ENCODE measurements at places on chromosomes 12 and 14.

DNA sequence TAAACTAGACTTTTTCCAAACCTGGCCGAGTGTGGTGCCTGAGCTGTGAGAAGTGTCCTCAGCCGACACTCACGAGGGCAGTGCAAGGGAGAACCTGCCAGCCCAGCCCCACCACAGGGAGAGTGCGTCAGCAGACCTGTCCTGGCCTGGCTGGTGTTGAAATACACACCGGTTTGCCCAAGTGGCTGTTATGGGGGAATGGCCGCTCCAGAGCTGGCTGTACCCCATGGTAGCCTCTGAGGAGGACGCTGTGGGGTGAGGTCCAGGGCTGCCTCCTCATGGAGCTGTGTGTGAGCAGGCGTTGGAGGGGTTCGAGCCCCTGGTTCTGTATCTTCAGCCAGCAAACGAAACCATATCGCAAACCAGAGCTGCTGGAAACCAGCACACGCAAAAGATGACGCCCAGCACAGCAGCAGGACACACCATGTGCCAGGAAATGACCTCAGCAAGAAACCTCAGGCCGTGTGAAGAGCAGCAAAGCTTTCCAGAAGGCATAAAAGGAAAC, 9.4 kb downstream of the ANKRD9 start:
- 0 out of 2 replicates have a peak, but pooled peaks cover 2% of the 10 kb centered on the region for H3K36me3 ChIP-seq
- no peak overlapping the region for H3K27ac ChIP-seq
- no peak for DNase-seq
- no peaks in the 10 kb centered on the region for H3K27me3 ChIP-seq
- no peak overlapping the region for H3K4me3 ChIP-seq

GRCh38 chr14:66511849-66512248, 3.9 kb downstream of the GPHN start:
- H3K4me3 ChIP-seq = no peak overlapping the region
- peaks cover 9% of the 10 kb centered on the region for H3K4me1 ChIP-seq
- DNase-seq = no peak
- H3K36me3 ChIP-seq = no peaks in the 10 kb centered on the region
- H3K27ac ChIP-seq = no peak overlapping the region

DNA sequence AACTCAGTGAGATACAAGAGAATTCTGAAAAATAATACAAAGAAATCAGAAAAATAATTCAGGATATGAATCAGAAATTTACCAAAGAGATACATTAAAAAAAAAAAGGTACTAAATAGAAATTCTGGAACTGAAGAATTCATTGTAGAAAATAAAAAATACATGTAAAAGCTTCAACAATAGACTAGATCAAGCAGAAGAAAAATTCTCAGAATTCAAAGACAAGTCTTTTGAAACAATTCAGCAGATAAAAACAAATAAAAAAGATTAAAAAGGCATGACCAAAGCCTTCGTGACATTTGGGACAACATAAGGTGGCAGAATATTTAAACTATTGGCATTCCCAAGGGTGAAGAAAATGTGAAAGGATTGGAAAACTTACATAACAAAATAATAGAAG, 133.1 kb upstream of the CNOT2 start:
- H3K27me3 ChIP-seq = no peaks in the 10 kb centered on the region
- H3K36me3 ChIP-seq = no peaks in the 10 kb centered on the region
- no peak overlapping the region for H3K27ac ChIP-seq
- H3K4me1 ChIP-seq = peaks cover 6% of the 10 kb centered on the region
- no peak overlapping the region for H3K4me3 ChIP-seq

GRCh38 chr14:22418631-22419030, 170.4 kb downstream of the DAD1 start:
- no peak overlapping the region for H3K4me3 ChIP-seq
- DNase-seq = no peak
- H3K4me1 ChIP-seq = peaks cover 6% of the 10 kb centered on the region
- H3K36me3 ChIP-seq = no peaks in the 10 kb centered on the region

All from GM23338 (cell line).